ENCODE measurements at places on chromosomes 11 and 22.

DNA sequence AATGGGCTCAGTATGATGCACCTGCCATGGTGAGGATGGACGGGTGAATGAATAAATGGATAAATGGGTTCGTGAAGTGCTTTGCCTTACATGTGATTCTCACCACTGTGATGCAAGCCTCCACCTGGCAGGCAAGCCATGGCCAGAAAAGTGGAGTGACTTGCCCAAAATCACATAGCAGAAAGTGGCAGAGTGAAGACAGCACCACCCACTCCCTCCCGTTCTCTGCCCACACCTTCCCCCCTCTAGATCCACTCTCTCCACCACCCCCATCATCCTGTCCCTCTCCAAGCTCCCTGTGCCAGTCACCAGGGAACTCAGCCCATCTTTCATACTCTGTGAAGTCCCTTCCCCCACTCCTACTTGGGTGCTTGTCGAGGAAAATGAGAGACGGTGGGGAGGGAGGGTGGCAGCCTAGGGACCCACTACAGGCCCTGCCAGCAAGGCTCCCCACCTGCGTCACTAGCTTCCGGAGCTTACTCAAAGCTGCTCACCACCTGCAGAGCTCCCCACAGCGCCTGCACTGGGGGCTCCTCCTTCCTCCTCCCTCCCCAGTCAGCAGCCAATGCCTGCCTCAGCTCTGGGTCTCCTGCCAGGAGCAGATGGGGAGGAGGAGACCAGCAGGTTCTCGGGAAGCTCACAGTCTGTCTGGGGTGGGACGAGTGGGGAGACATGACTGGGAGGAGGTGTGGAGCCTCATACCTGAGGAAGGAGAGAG is 82.3 kb downstream of the PDE2A start:
- DNase-seq, result peak; percentile 38

- DNase-seq, result no peak
Measured at GRCh38 chr11:36379653-36380052, 83.6 kb downstream of the PRR5L start.

GRCh38 chr22:23856721-23857605 is 712 bp upstream of the SLC2A11 start:
- no peak for DNase-seq

DNA sequence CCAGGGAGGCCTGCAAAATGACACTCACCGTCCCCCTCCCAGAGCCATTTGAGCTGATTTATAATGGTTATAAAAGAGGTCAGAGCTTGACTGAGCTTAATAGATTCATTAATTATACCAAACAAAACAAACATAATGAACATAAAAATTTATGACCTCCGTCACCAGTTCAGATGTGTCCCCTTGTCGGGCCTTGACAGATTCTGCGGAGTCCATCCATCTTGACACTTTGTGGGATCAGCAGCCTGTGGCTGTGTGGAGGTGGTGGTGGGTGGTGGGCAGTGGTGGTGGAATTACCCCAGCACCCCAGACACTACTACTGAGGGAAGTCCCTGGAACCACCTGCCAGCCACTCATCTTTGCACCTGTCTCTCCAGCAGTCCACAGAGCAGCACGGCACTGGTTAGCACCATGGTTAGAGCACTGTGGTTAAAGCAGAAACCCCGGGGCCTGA is 83.5 kb downstream of the DSCAML1 start:
- DNase-seq, result no peak

- DNase-seq, result no peak
Measured at GRCh38 chr22:22556995-22557925, 1.8 kb downstream of the PRAME start.

GRCh38 chr22:42134100-42135020 is 3.8 kb upstream of the CYP2D6 start:
- DNase-seq, result no peak

DNA sequence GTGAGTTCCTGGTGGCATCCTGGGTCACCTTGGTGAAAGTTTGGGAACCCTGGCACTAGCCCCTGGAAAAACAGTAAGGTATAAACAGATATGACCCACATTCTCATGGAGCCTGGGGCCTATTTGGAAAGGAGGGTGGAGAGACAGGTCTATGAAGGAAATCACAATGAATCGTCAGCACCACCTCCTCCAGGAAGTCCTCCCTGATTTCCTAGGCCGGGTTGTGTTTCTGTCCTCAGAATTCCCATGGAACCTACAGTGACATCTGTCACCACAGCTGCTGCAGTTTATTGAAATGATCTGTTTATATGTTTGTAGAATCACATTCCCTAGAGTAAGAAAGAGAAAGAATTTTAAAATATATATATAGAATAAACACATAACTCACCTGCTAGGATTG is 71.8 kb upstream of the ASPHD2 start:
- no peak for DNase-seq

DNA sequence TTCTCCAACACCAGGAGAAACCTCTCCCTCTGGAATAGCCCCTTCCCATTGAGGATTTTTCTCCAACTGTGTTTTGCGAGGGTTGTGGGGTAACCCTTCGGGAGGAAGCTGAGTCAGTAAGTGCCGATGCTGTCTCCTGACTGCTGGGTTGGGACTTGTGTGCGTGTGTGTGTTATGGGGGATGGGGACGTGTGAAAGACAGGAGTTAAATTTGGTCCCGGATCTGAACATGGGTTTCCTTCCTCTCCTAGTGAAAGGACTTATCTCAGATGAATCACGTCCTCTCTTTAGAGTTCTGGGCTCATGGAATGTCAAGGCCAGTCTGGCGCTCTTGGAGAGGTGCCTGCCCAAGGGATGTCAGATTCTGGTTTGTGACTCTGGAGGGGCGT is 33.3 kb downstream of the KIAA1671 start:
- DNase-seq, result no peak

DNA sequence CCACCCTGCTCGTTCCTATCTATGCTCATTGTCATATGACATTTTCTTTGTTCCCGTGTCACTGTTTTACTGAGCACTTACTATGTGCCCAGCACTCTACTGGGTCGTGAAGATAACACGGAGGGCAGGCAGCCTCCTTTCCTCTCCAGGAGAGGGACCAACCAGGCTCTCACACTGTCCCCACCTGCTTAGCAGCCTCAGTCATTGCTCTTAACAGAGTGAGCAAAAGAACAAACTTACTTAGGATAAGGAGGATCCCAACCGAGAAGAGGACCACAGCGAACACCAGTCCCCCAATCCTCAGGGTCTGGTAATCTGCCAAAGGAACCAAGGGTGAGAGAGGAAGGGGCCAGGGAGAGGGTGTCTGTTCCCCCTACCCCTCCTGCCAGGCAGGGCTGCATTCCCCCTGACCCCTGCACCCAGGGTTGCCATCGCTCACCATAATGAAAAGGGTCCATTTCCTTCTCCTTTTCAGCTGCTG is 17.0 kb upstream of the FXYD2 start:
- DNase-seq, result no peak

DNA sequence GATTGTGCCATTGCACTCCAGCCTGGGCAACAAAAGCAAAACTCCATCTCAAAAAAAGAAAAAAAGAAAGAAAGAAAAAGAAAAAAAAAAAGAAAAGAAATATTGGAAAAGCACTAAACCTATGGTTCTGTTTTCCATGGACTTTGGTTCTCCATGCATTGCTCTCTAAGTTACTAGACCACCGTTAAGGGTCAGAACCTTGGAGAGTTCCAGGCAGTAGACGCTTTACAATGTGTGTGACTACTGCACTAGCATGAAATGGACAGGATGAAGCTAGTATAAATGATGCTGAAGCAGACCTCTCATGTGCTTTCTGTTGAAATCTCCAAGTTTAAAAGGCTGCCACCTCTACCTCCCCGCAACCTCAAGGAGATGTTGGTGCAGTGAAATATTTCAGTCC is 63.5 kb downstream of the SIK2 start:
- no peak for DNase-seq

GRCh38 chr11:62909107-62909894 is 11.9 kb downstream of the CHRM1 start:
- no peak for DNase-seq

DNA sequence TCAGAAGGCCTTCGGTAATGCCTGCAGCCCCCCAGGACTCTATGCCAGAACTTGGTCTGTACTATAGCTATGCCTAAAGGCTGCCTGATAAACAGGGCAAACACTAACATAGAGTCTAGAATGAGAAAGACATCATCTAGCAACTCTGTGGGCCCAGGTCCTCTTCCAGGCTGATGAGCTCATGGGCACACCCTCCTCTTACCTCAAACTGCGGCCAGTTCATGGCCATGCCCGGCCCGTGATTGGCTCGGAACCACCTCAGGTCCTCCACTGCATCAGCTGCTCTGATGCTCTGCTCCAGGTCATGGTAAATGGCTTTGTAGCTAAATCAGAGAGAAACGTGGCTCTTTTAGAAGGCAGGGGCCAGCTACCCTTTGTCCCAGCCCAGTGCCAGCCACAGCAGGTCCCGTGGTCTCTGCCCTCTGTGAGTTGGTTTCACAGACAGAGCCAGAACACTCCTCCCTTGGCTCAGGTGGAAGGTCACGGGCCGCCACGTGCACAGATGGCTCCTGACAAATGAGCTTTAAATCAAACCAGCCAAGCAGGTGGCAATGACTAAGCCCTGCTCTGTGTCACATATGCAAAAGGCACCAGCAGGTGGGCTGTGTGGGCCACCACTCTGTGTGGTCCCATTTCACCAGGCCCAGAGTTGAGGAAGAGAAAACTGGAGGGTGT is 25.0 kb upstream of the ARFGAP3 start:
- no peak for DNase-seq

DNA sequence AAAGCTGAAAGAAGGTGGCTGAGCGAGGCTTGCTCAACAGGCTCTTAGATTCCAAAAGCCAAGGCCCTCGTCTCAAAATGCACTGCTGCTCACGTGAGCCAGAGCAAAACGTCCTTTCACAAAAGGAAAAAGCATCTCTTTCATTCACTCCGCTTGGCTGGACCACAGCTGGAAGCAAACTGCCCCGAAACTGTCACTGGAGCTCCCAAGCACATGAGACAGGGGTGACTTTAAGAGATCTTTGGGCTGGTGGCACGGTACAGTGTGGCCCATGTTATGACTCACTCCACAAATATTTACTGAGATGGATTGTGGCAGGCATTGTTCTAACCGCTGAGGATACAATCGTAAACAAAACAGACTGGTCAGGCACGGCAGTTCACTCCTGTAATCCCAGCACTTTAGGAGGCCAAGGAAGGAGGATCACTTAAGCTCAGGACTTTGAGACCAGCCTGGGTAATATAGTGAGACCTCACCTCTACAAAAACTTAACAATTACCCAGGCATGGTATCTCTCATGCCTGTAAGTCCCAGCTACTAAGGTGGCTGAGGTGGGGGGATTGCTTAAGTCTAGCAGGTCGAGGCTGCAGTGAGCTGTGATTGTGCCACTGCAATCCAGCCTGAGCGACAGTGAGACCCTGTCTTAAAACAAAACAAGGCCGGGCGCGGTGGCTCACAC is 3.6 kb downstream of the PLA2G6 start:
- no peak for DNase-seq

GRCh38 chr22:27724157-27724556 is 77.4 kb downstream of the MN1 start:
- DNase-seq, result no peak

GRCh38 chr11:73415854-73416615 is 39.8 kb downstream of the RELT start:
- DNase-seq, result no peak

DNA sequence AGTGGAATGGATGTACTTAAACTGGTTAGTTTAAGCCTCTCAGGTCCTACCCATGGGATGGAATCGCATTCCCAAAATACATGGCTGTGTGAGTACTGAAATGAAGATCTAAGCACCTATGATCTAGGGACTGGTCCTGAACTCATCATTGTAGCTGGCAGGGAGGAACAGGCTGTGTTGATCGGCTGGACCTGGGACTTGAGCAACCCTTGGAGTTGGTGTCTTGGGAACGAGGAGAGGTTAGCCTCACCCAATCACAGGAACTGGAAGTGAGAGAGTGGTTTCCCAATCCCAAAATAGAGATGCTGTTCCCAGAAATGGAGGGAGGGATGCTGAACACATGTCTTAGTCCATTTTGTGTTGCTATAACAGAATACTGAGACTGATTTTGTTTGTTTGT is 16.4 kb upstream of the ASCC2 start:
- no peak for DNase-seq

GRCh38 chr11:67366546-67366945 is 6.9 kb downstream of the CLCF1 start:
- no peak for DNase-seq

DNA sequence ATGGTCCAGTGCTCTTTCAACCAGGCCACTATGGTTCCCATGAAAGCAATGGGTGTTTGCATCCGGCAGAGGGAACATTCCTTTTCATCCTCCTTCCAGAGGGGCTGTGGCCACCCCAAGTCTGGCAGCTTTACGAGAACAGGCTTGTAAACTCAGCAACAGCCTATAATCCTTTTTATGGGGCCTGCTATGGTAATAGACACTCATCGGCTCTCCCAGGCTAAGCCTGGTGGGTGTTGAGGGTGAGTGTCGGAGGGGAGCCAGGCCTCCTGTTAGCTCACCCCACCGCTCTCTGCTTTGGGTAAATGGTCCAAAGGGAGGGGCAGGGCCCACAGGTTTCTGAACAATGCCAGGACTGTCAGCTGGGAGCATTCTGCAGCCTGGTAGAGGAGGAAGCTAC is 111.6 kb upstream of the CD82 start:
- DNase-seq, result no peak

GRCh38 chr11:65002706-65003105 is 5.9 kb upstream of the BATF2 start:
- DNase-seq, result no peak

Data from activated CD4-positive, alpha-beta T cell treated with anti-CD3 and anti-CD28 coated beads for 4 hours (primary cell).